Hepatic stellate cell (primary cell): ENCODE measurements at places on chromosomes 7 and 10.

- no peak for DNase-seq
These were observed 13.5 kb downstream of the FOXL3 start for GRCh38 chr7:303425-303824.

DNA sequence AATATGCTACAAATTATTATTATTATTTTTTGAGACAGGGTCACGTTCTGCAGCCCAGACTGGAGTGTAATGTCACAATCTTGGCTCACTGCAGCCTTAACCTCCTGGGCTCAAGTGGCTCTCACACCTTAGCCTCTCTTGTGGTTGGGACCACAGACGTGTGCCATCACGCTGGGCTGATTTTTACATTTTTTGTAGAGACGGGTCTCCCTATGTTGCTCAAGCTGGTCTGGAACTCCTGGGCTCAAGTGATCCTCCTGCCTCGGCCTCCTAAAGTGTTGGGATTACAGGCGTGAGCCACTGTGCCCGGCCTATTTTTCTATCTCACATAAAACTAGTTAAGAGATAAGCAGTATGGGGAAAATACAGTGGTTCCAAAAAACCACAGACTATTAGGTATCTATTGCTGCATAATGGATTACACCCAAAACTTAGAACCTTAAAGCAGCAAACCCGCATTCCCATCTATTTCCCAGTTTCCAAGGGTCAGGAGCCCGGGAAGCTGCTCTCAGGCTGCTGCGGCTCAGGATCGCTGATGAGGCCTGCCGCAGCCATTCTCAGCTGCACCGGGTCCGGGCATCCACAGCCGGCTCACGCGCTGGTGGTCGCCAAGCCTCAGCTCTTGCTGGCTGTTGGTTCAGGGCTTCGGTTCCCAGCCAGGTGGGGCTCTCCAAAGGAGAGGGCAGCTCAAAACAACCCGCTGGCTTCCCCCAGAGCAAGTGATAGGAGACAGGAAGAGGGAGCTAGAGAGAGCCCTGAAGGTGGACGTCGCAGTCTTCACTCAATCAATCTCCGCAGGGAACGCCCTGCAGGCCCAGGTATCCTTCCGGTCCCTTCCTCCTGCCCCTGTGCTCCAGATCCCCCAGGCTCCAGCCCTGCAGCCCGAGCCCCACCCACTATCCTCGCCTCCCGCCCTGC, 128.2 kb downstream of the UBE2H start:
- peak; percentile 34 for DNase-seq

DNA sequence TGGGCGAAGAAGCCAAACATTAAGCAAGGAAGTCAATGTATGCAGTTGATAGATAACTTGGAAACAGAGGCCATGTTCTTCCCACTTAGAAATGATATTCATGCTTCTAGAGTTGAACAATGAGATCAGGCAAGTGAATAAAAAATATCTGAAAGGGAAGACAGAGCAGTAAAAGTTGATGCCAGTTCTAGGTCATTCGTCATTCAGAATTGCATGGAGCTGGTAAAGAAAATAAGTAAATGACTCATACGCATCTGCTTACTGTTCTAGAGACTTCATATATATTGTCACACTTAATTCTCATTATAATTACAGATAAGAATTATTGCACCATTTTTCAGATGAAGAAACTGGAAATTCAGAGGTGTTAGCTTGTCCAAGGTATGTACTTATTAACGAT, 158.9 kb upstream of the FERD3L start:
- DNase-seq, result no peak

DNA sequence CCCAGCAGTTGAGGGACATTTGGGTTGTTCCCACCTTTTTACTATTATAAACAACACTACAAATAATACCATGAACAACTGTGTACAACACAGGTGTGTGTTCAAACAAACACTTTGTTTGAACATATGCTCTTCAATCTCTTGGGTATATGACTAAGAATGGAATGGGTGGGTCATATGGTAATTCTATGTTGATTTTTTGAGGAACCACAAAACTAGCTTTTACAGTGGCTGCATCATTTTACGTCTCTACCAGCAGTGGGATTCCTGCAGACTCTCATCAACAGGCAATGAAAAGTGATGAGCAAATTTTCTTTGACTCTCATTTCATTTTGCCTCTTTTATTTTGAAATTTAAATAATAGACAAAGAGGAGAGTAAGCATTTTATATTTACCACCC, 116.9 kb upstream of the KLF14 start:
- DNase-seq, result no peak

DNA sequence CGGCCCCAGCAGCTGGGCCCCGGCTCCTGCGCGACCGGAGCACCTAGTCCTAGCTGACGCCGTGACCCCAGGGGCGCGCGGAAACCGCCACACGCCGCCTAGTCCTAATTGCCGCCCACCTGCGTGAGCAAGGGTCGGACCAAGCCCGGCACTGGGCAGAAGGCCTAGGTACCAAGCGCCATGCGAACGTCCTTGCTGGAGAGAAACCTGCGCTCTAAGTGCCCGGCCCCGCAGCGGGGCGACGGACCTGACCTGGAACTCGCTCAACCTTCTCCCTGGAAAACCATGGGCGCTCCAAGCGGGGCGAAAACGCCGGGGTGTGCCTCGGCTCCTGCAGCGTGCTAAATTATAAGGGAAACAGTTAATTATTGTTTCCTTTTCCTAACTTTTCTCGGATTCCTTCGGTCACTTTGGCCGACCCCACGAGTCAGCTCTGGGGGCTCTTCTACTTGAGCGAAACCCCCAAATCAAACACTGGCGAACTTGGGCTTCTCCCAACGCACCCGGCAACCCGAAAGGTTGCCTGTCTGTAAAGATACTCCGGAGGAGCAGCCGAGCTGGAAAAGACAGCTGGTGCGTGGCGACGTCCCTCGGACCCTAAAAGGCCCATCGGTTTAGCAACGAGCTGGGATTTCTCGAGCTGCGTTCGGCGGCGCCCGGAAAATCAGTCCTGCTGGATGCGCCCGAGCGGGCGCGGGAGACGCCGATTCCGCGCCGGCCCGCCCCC, 5.3 kb upstream of the EBF3 start:
- no peak for DNase-seq

GRCh38 chr10:44974082-44974627, 4.5 kb downstream of the DEPP1 start:
- no peak for DNase-seq

- peak; percentile 96 for DNase-seq
These were observed 16.7 kb upstream of the CLIP2 start for GRCh38 chr7:74272305-74273038.

GRCh38 chr7:135798095-135798494, 49.5 kb upstream of the FAM180A start:
- DNase-seq, result no peak

DNA sequence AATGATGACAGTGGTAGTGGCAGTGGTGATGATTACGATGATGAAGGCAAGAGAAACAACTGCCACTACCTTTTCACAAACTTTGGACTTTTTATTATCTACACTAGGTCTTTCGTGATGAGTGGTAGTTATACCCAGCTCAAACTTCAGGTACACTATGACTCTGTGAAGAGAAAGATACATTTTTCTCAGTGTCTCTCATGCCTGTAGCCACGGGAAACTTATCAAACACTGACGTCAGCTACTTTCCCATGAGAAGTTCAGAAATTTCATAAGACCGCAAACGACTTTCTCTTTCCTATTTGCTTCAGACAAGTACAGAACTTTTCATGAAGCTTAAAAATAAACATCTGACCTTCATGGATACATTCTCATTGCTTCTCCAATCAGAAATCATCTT, 57.0 kb downstream of the CALD1 start:
- peak; percentile 41 for DNase-seq

- DNase-seq, result no peak
These were observed 15.6 kb downstream of the CUBN start for GRCh38 chr10:17113889-17114540.

DNA sequence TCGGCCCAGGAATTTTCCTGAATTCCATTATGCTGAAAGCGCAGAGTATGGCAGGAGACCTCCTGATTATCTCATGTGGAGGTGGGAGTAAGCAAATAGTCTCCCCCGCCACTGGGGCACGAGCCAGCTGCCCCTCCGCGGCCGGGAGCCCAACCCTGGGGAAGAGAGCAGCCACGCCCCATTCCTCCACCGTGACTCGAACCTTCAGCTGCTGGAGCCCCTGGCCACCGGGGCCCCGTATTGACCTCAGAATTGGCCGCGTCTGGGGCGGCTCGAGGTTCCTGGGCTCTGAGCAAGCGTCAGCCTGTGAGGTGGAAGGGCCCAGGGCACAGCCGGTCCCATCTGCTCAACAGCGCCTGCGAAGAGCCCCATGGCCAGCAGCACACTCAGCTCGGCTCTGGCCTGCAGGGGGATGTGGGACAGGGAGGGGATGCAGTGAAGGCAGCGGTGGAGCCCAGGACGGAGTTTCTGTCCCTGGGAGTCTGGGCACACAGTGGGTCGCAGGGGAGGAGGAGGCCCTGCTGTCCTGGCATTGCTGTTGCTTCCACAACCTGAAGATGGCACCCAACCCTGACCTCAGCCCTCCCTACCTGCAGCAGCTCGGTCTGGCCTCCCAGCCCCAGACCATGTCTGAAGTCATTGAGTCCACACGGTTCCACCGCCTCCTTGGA, 97.8 kb downstream of the CHST15 start:
- DNase-seq, result peak; percentile 73

- no peak for DNase-seq
These were observed 73.8 kb downstream of the RBM20 start for GRCh38 chr10:110717781-110718589.

DNA sequence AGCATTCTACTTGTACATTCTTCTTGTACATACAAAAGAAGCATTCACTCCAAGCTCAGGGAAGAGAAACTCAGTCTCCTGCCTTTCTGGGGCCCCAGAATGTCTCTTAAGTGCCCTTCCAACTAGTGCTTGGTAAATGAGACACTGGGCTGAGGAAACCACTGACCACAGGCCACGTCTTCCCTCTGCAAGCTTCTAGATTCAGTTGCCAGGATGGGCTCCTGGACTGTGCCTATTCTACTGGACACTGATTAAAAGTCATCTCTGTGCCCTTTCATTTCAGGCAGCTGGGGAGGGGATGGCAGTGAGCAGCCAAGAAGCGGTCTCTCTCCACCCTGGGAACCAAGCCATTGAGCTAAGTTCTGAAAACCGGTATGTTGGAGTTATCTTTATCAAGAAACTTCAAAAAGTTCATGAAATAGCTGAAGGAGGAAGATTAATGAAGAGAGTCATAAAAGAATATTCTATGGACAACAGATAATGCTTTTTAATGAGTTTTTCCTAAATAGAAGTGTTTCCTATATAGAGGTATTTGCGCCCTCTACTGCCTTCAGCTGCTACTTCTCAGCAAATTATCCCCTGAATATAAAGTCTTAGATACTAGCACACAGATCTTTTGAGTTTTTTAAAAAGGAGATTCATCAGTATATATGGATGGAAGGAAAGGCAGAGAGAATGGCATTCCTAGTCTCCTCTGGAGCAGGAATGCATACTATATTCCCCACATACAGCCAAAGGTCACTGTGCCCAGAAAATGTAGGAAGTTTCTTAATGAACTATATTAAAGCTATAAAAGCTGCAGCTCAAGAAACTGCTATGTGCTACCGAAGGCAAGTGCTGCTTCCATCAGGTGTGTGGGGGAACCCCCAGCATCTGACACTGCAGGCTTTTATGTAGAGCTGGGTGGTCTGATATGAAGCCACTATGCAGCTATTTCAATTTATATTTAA, 8.4 kb upstream of the IFIT1B start:
- peak; percentile 37 for DNase-seq
